ENCODE measurements at places on chromosomes 7 and 10.

- no peak for DNase-seq
These were observed 105.6 kb downstream of the AHR start for GRCh38 chr7:17404006-17404405.

DNA sequence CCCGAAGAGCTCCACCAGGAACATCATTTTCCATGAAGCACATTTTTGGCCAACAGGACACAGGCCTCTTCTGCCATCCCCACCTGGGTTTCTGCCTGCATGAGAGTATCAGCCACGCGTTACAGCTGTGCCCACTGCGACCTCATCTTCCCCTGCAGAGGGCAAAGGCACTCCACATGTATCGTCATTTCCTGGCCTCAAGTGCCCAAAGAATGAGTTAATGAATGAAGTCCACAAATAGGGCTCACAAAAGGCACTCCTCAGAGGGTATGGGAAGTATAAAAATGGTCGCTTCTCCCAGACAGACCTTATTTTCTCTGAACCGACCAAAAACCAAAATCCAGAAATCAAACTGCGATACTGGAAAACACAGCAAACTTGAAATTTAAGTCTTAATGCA is 18.5 kb downstream of the ELMO1 start:
- DNase-seq: no peak

DNA sequence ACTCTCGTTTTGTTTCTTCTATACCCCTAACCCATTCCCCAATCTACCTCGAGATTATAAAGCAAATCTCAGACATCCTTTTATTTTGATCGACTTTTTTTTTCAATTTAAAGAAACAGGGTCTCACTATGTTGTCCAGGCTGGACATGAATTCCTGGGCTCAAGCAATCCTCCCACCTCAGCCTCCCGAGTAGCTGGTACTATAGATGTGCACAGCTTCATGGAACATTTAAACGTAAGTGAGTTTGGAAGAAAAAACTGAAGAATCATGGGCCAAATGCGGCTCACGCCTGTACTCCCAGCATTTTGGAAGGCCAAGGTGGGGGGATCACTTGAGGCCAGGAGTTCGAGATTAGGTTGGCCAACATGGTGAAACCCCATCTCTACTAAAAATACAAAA is 96.0 kb downstream of the UPF2 start:
- no peak for DNase-seq

DNA sequence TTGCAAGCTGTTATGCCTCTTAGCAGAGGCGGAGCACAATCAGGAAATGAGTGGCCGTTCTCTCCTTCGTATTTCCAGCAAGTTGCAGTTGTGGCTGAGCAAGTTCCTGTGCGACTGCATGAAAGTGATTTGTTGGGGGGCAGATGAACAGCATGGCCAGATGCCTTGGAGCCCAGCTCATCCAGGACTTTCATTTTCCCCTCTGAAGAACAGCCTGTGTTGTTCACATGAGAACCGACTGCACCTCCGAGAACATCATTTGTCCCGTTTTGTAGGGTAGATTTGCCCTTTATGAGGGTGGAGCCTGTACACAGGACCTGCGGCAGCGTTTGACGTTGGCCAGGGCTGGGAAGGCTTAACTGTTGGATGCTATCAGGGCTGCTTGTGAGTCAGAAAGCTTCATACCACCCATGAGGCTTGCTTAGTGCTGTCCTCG is 4.4 kb downstream of the BAG3 start:
- DNase-seq: no peak

DNA sequence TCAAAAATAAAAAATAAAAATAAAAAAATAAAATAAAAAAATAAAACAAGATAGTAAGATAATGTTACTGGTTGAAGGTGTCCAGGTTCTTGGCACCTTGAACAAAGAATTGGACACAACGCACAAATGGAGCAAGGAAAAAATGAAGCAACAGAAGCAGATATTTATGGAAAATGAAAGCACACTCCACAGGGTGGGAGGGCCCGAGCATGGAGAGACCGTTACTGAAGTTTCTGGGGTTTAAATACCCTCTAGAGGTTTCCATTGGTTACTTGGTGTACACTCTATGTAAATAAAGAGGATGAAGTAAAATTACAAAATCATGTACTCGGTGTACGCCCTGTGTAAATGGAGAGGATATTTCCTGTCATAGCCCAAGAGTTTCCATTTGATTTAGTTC is 15.7 kb upstream of the PFKP start:
- DNase-seq: no peak

GRCh38 chr7:68789597-68789996 is 808.7 kb upstream of the AUTS2 start:
- no peak for DNase-seq

DNA sequence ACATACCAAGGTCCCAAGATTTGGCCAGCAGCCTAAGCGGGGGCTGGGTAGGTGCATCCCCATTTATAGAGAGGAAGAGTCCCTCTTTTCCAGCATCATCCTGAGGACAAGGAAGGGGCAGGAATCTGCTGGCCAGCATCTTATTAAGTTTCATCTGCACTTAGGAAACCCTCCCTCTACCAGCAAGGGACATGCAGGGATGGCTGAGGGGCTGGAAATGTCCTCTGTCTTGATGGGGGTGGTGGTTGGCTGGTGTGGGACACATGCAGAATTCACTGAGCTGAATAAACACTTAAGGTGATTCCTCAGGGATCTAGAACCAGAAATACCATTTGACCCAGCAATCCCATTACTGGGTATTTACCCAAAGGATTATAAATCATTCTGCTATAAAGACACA is 42.1 kb downstream of the NOD1 start:
- no peak for DNase-seq

DNA sequence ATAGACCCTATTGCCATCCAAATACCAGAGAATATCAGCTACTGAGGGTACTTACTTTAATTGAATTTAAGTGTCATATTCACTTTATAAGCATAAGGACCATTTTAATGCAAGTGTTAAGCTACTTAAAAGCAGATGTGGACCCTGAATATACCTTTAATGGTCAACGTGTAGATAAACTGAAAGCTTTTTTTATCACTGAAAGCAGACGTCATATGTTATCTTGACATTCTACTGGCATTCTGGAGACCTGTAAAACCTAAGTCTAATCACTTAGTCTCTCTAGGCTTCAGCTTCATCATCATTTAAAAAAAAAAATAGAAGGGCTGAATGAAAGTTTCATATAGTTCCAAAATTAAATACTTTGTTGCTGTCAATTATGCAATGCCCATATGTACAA is 116.5 kb downstream of the ELAPOR2 start:
- DNase-seq: no peak

DNA sequence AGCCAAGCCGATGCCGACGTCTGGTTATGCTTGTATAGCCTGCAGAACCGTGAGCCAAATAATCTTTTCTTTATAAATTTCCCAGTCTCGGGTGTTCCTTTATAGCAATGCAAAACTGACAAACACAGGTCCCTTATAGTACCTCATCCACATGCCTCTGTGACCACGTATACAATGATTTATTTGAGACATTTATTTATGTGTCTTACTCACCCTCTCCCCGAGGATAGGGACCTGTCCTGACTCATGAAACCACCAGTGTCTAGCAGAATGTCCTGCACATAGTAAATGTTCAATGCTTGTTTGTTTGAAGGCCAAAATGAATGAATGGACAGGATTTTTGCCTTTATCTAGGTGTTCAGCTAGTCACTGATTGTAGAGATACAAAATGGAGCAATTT is 147.9 kb upstream of the FZD8 start:
- no peak for DNase-seq

DNA sequence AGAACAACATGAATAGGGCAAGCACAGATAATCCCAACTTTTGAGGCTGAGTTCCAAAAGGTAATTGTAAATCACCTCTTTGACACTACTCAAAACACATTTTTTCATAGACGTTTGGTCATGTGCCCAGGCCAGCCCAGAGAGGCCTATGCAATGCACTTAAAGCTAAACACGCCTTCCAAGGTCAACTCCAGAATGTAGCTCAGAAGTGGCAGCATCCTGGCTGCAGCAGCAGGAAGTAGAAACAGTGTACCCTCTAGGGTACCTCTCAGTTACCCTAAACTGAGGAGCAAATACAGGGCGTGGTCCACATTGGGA is 58.7 kb downstream of the OSBPL3 start:
- no peak for DNase-seq

GRCh38 chr7:37683246-37684120 is at the start of gene GPR141:
Gene GPR141, plus strand, starts transcription at chr7:37683766. Its CDS starts 56,628 bp downstream, at chr7:37740394.
- DNase-seq: no peak

- no peak for DNase-seq
These were observed 27.1 kb downstream of the PLA2G12B start for GRCh38 chr10:72927485-72927884.

GRCh38 chr7:132536654-132537395 is 39.4 kb downstream of the PLXNA4 start:
- DNase-seq: no peak

- no peak for DNase-seq
These were observed 27.3 kb downstream of the NCOA4 start for GRCh38 chr10:46002916-46003693.

GRCh38 chr10:26372513-26373354 is 65.4 kb upstream of the APBB1IP start:
- no peak for DNase-seq

- DNase-seq: no peak
These were observed 150.6 kb downstream of the CDH23 start for GRCh38 chr10:71547312-71547711.

DNA sequence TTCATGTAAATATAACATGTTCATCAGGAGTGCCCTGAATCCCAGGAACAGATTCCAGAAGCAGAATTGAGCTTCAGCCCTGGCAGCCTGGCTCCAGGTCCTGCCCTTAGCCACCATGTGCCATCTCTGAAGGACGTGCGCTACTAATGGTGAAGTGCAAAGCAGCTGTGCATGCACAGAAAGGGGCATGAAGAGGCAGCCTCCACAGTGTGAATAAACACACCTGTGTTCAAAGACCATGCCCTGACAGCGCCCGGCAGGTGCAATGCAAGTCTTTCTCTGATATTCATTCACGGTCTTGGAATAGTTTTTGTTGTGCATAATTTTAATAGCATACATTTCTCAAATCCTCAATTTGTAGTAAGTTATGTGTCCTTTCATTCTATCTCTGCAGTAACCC is 250.4 kb upstream of the TCERG1L start:
- DNase-seq: no peak

GRCh38 chr7:15749631-15750030 is 63.1 kb upstream of the MEOX2 start:
- DNase-seq: no peak

GRCh38 chr10:42640610-42641229 is 2.4 kb upstream of the ZNF33B start:
- no peak for DNase-seq

DNA sequence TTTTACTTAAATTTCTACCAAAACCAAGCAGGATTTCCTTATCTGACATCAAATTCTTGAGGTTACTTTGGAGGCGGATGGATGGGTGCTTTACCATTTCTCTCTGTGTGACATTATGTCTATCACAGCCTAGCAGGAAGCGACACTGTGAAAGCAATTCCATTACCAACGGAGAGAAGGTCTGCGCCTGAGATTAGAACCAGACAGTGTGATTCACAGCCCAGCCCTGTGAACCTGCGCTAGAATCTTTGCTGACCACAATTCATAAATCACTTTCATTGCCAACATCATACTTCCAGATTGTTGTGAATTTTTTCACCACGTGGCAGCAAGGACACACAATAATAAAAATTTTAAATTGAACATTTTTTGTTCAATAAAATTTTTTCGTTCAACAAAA is 126.5 kb downstream of the CUBN start:
- peak; percentile 72 for DNase-seq

DNA sequence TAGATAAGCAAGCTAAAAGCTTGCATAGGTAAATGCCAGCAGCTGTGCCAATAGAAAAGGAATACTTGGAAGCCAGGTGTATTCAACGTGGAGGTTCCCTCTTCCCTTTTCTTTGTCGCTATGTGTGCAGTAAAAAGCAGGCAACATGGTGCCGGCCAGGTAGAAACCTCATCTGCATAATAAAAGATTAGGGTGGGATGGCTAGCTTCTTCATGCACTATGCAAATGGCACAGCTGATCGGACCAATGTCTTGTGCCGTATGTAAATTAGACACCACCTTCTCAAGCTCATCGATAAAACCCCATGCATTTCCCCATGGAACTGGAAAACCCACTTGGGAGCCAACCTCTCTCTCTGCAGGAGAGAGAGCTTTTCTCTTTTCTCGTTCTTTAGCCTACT is 150.9 kb upstream of the FOXK1 start:
- DNase-seq: no peak

- no peak for DNase-seq
These were observed 14.3 kb downstream of the TMEM273 start for GRCh38 chr10:49173853-49174252.

DNA sequence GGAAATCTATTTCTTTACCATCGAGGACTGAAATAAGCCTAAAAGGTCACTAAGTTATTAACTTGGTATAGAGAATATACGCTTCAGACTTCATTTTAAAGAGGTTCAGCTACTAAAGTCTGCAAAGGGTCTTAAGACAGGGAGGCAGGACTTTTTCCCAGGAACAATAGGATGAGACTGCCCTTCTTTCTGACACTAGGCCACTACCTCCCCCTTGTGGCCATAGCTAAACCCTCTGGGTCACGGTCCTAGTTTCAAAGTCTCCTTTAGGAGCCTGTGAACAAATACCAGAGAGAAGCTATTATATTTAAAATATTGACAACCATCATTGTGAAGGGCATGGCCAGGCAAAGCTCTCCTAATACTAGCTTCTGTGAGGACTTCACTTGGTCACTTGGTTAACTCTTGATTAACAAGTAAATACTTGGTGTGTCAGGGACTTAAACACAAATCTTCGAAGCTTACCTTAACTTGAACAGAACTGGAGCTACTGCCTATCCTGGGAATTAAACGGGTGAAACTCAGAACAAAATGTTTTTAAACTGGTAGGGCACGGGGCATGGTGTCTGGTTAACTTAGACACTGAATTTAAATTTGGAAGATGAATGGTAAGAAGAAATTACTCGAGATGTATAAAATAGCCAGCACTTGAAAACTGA is 75.6 kb downstream of the CCDC6 start:
- no peak for DNase-seq

DNA sequence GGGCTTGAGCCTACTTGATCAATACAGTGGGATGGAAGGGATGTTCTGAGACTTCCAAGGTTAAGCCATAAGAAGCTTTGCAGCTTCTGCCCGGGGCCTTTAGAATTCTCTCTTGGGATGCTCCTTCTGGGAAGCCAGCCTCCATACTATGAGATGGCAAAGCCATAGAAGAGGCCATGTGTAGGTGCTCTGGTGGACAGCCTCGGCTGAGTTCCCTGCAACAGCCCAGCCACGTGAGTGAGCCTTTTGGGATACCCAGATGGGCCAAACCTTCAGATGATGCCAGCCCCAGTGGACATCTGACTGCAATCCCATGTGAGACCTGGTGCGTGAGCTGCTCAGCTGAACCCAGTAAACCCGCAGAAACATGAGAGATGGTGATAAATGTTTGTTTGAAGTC is 370.6 kb downstream of the RPS24 start:
- DNase-seq: no peak

GRCh38 chr10:11683529-11684320 is 58.5 kb upstream of the ECHDC3 start:
- no peak for DNase-seq

GRCh38 chr7:99693427-99694200 is 13.8 kb upstream of the CYP3A5 start:
- peak; percentile 37 for DNase-seq

GRCh38 chr10:124015991-124016390 is 77.4 kb downstream of the CHST15 start:
- DNase-seq: no peak
